CD8-positive, alpha-beta T cell (primary cell): ENCODE measurements at places on chromosomes 1 and 21.

DNA sequence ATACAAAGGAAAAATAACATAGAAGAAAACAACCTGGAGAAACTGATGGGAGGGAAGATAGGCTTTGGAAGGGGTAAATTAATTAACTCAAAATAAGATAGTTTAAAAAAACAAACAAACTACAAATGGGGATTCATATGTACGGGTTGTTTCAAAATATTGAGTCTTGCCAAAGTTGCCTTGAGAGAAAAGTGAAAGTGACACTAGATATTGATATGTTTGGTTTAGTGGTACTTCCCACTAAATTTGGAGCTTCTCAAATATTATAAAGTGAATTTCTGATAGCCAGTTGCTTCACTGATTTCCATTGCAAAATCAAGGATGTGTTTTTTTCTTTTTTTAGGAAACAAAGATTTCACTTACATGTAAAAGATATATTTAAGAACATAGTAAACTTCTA is 149.5 kb upstream of the RUNX1 start:
- DNase-seq, result no peak

DNA sequence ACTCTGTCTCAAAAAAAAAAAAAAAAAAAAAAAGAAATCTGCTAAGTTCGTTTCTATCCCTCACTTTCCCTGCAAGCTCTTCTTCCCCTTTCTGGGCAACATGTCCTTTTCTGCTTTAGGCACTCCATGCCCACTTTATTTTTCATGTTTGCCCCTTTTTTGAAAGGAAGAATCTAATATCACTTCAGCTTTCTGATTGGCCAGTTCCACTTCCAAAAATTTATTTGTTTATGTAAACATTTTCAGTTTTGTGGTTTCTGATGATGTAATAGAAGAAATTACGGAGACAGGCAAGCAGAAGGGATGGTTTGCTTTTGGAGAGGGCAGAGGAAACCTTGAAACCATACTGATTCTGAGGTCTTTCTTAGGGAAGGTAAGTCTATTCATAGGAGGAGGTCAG is 15.1 kb downstream of the IFNAR1 start:
- no peak for DNase-seq

DNA sequence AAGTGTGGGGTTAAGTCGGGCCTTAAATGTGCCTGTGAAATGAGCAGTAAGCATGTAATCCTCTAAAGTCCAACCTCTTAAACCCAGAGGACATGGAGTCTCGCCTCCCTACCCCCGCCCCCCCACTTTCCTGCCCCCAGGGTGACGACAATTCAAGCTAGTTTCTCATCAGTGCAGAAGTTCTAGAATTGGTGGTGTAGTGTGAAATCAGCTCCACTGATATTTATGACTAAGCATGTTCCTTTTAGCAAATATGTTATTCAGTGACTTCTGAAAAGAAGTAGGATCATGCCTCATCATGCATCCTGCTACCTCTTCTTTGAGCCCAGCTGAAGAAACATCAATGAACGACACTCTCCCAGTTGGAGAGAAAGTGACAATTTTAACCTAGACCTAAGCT is 2.6 kb upstream of the ABCB10 start:
- no peak for DNase-seq

DNA sequence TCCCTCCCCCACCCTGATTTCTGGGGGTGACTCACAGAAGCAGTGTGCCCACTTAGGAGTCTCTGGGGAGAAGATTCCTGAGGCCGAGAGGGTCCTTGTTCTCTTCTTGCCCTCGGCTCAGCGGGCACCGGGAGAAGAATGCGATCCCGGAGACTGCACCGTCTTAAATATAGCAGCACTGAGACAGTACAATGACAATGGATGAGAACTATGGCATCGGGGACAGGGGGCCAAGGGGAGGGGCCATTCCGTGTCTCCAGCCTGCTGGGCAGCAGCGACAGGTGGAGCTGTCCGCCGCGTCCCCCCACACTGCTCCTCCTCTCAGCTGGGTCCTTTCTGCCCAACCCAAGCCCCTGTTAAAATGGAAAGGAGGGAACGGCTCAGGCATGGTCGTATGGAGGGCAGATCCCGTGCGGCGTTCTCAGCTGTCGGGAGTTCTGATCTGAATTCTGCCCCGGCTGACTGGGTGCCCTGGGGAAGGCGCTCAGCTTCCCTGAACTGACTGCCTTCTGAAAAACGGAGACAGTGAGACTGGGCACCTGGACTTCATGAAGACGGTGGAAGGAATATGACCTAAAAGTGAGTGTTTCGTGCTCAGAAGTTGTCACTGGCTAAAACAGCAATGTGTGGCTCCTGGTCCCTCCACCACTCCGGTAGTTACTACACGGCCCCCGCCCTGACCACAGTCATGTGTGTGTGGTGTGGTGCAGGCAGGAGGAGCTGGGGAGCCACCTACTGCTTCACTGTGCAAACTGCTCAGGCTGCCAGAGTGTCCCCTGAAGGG is at the start of gene MYOM3:
Gene MYOM3, minus strand, starts transcription at position 140 of the 784 bp plus-strand sequence. CDS start 3,499 bp downstream, outside the sequence.
- peak; percentile 65 for DNase-seq

DNA sequence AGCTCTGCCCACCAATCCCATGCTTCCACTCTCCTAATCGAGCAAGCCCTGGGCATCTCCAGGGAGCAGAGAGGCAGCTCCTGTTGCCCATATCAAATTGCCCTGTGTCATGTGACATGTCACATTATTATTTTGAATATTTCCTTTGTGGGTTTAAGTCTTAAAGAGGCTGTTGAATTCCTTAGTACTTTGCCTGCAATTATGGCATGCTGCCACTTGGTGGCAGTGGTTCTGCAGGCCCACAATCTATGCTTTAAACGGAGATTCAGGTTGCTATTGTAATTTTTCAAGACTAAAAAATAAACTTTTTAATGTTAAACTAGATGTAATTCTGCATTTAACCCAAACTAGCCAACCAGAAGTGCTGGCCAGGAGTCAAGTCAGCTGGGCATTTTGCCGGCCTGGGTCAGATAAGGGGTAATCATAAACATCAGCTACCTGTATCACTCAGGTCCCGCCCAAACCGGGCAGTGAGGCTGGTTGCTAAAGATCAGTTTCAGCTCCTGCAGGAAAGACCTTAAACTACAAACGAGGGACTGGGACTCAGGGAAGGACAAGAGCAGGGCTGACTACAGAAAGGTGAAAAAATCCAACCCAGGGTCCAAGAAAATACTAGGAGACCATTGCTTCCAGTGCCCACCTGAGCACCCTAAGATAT is 37.3 kb upstream of the ARHGEF16 start:
- DNase-seq, result no peak

- no peak for DNase-seq
Observed at GRCh38 chr1:99527078-99527477, 118.8 kb upstream of the PALMD start.

DNA sequence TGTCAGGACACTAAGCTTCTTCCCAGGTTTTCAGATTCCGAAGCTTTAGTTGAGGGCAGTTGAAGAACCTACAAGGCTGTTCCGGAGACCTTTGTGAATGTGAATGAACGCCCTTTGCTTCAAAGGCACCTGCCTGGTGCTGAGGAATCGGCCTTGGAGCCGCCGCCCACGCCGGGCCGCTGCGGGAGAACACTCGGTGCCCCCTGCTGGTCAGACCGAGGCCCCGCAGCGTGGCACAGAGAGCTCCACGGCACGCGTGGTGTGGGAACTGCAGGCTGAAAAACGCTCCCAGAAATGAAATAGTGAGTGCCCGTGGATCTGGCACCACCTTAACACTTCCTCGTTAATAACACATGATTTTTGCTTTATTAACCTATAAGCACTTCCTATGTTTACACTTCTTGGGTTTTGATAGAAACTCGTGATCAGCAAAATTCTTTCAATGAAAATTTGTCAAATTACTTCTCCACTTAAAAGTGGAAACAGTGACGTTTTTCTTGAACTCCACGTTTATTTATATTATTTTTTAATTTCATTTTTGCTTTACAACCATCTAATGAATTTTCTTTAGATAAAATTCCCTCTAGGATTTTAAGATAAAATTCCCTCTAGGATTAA is 460.6 kb downstream of the DSCAM start:
- no peak for DNase-seq

- no peak for DNase-seq
Observed at GRCh38 chr1:44389437-44389836, 15.6 kb upstream of the RNF220 start.
